ENCODE measurements at places on chromosomes 7 and 10.
A peak's percentile ranks its signal among the peaks of the same experiment; 100 is the strongest.

GRCh38 chr10:36324831-36325230 lies 682.7 kb upstream of the FZD8 start:
- DNase-seq = no peak

DNA sequence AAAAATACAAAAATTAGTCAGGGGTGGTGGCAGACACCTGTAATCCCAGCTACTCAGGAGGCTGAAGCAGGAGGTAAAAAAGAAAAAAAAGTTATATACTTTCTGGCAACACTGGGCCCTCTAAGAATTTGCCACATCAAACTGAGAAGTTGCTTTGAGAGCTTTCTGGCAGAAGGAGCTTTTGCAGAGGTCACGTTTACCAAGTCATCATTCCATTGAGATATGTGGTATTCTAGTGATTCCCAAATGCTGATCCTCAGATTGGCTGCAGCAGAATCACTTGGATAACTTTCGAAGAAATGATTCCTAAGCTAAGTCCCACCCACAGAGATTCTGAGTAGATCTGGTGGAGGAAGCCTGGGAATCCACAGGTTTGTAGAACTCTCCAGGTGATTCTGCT lies 80.5 kb downstream of the ADAM22 start:
- no peak for DNase-seq

DNA sequence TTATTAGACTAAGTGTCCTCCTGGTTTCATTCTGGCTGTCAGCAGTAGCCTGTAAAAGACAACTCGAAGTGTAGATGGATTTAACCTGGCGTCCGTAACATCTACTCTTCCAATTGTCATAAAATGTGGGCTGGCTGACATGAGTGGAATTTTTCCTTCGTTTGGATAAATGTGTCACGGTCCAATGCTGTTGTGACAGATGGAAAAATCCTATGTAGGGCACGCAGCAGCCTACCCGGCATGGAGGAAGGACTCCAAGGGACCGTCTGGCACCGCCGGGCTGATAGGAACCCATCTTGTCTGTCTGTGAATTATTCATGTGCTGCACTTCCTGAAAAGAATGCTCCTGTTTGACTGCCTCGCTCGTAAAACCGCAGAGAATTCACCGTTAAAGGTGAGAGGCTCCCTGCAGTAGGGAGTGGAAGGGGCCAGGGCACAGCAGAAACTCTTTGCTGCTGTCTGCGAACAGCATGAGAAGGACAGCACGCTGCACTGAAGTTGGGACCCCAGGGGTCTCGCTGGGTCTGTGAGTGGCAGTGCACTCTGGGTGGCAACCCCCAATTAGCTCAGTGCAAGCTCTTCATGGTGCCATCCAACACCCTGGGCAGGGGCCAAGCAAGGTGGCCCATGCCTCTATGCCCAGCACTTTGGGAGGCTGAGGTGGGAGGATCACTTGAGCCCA lies 1.6 kb upstream of the ORAI2 start:
- DNase-seq = peak; percentile 44

GRCh38 chr7:112990624-112991023 lies 96.0 kb downstream of the GPR85 start:
- DNase-seq = no peak

DNA sequence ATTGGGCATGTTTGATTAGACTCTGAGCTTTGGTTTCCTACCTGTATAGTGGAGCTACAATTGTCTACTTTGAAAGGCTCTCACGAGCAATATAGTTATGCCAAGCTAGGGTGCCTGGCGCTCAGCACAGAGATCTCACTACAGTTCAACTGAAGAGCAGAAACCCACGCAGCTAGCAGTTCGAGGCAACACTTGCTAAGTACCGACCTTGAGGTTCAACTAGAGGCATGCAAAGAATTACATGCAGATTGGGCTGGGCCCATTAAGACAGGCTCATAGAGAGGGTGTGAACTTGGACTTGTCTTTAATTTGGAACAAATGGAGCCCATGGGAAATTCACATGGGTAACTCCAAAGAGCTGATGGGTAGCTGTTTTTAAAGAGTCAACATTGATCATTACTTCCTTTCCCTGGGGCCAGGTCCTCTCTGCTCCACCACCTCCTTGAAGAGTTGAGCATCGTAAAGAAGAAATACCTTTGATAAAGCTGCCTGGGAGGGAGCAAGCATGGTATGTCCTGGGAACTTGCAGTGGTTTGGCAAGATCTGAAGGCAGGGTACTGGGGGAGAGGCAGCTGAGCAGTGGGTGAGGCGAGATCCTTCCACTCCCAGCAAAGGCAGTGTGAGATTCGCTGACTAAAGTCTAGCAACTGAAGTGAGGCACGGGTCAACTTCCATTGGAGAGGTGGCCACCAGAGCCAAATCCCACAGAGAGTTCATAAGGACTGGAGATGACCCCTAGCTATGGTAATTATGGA lies 25.5 kb upstream of the AFAP1L2 start:
- no peak for DNase-seq

- peak; percentile 13 for DNase-seq
Observed at GRCh38 chr10:24722676-24723385, 856 bp downstream of the ARHGAP21 start.

GRCh38 chr7:129317450-129317849 lies 92.6 kb downstream of the AHCYL2 start:
- DNase-seq = no peak

DNA sequence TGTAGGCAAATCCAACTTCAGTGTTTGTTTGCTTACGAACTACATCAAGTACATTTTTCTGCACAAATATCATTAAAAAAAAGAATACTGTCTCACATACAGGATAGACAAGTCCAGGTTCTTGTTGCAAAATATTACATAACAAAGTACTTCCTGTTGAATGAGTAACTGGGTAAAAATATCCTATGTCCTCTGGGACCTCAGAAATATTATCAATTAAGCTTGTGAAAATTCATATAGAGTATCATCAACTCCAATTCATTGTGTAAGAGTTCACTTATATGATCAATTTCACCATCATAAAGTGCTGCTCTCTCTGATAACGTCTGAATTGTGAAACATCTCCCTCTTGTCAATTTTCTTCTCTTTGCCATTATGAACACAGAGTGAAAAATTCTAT lies 22.6 kb downstream of the HERC4 start:
- DNase-seq = no peak

- DNase-seq = no peak
Observed at GRCh38 chr10:69004821-69005220, 16.2 kb downstream of the KIFBP start.

GRCh38 chr10:73781548-73781878 lies 335 bp upstream of the CHCHD1 start:
- DNase-seq = no peak

DNA sequence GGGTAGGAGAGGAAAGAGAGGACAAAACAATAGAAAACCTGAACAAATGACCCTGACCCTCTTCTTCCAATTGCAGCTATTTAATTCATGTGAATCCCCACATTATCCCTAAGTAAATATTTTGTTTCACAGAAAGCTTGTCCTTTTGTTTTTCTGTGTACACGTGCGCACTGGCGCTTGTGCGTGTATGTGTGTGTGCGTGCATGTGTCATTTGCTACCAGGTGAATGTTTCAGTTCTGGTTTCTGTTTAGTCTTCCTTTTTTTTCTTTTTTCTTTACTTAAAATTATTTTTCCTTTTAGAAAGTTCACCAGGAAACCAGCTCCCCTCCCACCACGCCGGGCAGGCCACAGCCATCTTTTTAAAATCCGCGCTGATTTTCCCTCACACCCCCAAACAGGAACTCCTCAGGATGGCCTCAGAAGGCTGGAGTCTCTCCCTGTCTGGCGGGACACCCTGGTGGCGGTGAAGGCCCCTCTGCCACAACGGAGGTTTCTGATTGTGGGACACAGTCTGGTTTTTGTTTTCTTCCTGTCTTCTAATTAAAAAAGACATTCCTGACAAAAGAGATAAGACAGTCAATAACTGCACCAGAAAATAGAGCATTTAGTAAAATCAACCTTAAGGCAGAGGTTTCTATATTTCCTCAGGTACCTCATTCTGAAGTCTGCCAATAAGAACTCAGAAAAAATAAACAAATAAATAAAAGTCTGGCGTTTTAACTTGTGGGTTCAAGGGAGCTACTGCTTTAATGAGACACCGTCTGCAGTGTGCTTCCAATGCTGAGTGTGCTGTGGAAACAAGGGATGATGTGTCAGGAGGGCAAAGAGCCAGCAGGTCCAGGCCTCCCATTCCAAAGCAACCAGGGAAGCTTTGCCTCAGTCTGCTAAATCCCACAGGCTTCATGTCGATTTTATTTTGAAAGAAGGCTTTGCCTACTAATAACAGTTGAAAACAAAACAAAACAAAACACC lies 17.4 kb downstream of the IRF5 start:
- no peak for DNase-seq

DNA sequence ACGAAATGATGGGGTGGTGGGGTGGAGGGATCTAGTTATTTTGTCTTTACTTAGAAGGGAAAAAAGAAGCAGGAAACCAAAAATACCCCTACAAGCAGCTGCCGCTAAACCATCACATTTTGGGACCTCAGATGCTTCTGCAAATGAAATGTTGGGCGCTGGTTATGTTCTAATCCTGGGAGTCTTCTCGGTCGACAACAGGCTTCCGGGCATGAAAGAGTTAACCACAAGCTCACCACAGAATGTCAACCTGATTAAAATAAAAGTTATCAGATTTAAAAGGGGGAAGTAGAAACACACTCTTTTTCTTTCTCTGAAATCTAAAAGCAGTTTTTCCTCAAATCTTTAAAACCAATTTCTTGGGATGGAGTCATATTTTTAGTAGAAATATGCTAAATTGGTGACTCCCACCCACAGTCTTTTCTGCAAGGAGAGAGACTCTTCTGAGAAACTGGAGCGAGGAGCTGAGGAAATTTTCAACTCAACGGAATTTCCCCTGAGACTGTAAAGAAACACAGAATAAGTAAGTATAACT lies 16.8 kb downstream of the IL2RA start:
- no peak for DNase-seq

DNA sequence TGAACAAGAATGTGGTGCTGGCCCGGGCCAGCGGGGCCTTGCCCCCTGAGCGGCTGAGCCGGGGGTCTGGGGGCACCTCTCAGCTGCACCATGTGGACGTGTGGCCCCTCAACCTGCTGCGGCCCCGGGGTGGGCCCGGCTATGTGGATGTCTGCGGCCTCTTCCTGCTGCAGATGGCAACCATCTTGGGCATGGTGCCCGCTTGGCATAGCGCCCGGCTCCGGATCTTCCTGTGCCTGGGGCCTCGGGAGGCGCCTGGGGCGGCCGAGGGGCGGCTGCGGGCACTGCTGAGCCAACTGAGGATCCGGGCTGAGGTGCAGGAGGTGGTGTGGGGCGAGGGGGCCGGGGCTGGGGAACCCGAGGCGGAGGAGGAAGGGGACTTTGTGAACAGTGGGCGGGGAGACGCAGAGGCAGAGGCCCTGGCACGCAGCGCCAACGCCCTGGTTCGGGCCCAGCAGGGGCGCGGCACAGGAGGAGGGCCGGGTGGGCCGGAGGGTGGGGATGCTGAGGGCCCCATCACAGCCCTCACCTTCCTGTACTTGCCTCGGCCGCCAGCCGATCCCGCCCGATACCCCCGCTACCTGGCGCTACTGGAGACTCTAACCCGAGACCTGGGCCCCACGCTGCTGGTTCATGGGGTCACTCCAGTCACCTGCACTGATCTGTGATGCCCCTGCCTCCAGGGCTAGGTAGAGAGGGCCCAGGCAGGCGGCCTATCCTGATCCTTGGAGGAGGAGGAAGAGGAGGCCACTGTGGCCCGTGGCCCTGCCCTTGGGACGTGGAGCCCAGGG lies 1.1 kb upstream of the TRIP6 start:
- no peak for DNase-seq

DNA sequence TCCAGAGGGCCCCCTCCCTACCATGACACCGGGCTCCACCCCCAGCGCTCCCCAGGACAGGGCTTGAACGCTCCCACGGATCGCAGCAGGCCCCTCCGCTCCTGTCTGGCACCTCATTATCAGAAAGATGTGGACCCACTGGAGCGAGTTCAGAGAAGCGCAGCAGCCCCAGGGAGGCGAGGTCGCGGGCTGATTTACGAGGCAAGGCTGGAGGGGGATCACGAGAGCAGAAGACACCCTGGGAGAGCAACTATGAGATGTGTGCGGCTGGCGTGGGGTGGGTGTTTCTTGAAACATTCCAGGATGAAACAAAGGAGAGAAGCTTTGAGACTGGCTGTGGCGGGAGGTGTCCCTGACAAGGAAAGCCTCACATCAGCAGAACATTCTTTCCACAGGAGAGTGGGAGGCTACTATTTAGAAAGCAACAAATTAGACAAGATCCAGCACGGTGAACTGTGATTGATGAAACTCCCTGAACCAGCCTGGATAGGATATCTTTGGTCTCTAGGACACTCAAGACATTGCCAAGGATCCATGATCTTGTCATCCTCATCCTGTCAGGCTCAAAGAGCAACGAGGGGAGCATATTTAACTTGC lies 66.0 kb downstream of the JCAD start:
- no peak for DNase-seq
